ENCODE measurements at places on chromosomes 2 and 18.

- DNase-seq, result no peak
Observed at GRCh38 chr2:232286001-232286868, 92.3 kb upstream of the ALPP start.

DNA sequence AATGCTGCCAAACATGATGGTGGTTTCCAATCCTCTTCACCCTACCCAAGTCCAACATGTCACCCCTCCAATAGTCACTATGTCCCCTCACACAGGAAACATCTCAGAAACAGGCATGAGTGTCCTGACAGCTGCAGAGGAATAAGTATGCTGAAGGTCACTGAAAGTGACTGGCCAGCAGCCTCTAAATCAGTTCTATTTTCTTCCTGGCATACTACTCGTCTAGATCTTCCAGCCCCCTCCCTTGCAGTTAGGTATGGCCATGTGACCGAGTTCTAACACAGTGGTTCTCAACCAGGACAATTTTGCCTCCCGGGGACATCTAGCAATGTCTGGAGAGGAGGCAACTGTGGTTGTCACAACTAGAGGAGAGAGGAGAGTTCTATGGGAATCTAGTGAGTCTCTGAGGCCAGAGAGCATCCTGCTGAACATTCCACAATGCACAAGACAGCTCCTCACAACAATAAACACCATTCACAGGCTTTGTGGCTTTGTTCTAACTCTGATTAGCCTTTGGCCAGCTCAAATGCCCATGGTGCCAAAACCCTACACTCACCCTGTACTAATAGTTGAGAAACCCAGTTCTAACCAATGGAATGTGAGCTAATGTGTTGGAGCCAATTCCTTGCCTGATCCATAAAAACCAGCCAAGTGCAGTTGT is 12.6 kb upstream of the ID2 start:
- no peak for DNase-seq

GRCh38 chr2:72011791-72012190 is 135.9 kb downstream of the CYP26B1 start:
- no peak for DNase-seq

GRCh38 chr18:35118641-35119040 is 77.4 kb downstream of the MAPRE2 start:
- no peak for DNase-seq

DNA sequence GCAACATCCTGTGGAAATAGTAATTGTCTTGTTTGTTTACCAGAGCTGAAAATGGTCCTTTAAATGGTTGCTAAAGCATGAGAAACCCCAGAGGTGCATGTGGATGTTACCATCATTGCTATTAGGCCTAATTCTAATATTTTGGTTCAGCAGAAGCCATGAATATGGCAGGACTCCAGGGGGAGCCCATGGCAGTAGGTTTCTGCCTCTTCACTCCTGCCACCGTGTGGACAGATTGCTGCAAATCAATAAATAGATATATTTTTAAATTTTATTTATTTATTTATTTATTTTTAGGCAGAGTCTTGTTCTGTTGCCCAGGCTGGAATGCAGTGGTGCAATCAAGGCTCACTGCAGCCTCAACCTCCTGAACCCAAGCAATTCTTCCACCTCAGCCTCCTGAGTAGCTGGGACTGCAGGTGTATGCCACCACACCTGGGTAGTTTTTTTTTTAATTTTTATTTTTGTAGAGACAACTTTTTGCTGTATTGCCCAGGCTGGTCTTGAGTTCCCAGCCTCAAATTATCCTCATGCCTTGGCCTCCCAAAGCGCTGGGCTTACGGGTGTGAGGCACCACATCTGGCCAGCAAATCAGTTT is 54.9 kb upstream of the CAPN13 start:
- DNase-seq, result no peak

GRCh38 chr2:25899404-25899970 is 21.2 kb upstream of the ASXL2 start:
- no peak for DNase-seq

GRCh38 chr2:238985041-238985729 is 137.3 kb downstream of the TWIST2 start:
- no peak for DNase-seq

Measured in activated naive CD4-positive, alpha-beta T cell (primary cell).